ENCODE measurements at places on chromosomes 4 and X.

- no peak for DNase-seq
These were observed 58.2 kb downstream of the DCLK2 start for GRCh38 chr4:150136481-150136880.

- DNase-seq, result no peak
These were observed 25.1 kb downstream of the DHX15 start for GRCh38 chr4:24559032-24559821.

DNA sequence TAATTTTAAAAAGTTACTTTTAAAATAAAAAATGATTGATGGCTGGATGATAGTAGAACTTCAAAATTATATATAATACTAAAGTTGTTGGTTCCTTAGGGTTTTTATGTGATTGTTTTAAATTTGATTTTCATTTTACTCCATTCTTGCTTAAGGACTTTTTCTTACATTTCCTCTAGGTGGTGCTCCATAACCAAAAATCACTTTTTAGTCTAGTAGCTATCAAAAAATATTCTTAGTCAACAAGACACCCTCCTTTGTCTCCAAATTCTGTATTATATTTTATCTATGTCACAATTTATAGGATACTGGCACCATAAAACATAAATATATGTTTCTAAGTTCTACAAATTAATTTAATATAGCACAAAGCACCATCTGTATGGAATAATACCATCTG lies 67.2 kb upstream of the BRWD3 start:
- no peak for DNase-seq

DNA sequence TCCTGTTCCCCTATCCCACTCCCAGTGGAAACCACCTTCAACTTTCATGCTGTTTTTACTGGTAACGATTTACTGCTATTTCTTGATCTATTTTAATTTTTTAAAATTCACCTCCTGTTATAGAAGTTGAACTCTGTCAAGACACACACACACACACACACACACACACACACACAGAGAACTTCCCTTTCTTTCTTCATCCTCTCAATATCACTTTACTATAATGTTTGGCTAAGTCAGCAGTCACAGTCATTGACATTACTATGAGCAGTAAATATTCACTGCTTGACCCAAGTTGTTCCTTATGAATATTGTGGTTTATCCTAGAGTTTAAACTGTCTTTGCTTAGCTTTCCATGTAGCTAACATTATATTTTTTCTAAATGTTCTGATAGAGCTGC lies 24.0 kb upstream of the SGMS2 start:
- DNase-seq, result no peak

GRCh38 chr4:29276150-29276549 lies 1444.0 kb upstream of the PCDH7 start:
- no peak for DNase-seq

DNA sequence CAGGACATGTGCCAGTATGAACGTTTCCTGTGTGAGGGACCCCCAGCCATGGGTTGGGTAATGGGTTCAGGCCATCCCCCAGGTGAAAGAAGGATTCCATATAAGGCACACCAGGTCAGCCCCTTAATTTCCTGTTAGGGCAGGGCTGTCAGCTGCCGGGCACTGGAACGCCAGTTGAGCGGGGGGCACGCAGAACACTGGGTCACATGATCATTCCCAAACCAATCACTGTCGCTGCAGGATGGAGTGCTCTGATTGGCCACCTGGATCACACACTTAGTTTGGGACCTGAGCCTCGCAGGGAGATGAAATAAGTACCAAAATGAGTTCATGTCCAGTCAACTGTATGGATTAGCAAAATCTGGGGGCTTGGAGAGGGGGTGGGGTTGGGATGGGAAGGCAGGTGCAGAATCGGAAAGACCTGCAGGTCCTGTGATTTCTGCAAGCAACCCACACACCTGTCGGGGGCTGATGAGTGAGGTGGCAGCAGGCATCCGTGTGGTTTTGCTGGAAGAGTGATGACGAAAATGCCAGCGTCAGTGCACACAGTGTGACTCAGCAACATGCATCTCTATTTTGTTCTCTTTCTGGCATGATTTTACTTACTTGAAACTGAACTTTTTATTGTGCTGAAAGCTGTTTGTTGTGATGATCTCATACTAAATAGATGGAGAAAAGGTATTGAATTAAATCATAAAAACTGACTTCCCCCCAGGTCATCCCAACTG lies 32.2 kb downstream of the RNF212 start:
- no peak for DNase-seq

- no peak for DNase-seq
These were observed 33.7 kb downstream of the FRMD7 start for GRCh38 chrX:132094164-132094563.

- DNase-seq, result no peak
These were observed 34.6 kb upstream of the DCAF8L2 start for GRCh38 chrX:27555514-27555913.

DNA sequence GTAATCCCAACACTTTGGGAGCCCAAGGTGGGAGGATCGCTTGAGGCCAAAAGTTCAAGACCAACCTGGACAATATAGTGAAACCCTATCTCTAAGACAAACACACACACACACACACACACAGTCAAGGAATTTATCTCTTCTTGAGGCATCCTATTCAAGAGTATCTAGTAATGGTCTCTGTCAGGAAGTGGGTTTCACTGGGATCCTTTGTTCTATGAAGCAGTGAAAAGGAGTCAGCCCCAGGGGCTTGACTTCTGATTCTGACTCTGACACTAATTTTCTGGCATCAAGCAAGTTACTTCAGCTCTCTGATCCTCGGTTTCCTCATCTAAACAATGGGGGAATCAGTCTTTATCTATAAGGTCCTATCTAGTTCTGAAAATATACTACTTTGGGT lies 34.8 kb downstream of the UTP14A start:
- DNase-seq, result no peak

GRCh38 chr4:172776203-172776861 lies 392.3 kb upstream of the GALNT7 start:
- no peak for DNase-seq

DNA sequence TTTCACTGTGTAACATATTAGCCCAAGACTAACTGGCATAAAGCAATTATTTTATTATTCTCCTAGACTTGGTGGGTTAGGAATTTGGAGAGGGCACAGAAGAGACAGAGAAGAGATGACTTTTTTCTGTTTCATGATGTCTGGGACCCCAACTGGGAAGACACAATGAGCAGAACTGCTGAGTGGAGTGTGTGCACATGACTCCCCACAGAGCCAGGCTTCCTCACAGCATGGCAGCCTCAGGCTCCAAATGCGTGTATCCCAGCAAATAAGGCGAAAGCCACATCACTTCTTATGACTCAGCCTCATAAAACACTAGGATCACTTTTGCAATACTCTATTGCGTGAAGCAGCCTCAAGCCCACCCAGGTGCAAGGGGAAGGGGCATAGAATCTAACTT lies 68.4 kb downstream of the MFAP3L start:
- DNase-seq, result no peak

GRCh38 chr4:76753814-76754213 lies 144.1 kb downstream of the SOWAHB start:
- no peak for DNase-seq

- no peak for DNase-seq
These were observed 9.8 kb downstream of the NKX3-2 start for GRCh38 chr4:13534344-13535063.

GRCh38 chr4:47145630-47146029 lies 114.3 kb downstream of the GABRB1 start:
- no peak for DNase-seq

DNA sequence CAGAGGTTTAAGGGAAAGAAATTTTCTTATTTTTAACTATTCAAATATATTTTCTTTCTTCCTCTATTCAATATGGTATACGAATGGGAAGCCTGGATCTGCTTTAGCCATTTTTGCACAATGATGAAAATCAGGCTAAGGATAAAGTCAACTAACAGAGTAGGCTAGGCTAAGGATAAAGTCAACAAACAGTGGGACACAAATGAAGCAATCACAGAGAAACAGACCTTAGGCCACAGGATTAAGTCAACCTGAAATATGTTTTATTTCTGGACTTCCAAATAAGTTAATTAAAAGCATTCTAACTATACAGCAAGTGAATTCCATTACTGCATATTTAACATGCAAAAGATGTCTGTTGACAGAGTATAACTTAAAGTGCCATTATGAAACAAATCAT lies 17.0 kb downstream of the DYNLT3 start:
- DNase-seq, result no peak

GRCh38 chrX:124226129-124226528 lies 106.3 kb upstream of the TEX13D start:
- DNase-seq, result no peak

GRCh38 chrX:133897593-133898163 lies 87.7 kb downstream of the GPC3 start:
- no peak for DNase-seq

DNA sequence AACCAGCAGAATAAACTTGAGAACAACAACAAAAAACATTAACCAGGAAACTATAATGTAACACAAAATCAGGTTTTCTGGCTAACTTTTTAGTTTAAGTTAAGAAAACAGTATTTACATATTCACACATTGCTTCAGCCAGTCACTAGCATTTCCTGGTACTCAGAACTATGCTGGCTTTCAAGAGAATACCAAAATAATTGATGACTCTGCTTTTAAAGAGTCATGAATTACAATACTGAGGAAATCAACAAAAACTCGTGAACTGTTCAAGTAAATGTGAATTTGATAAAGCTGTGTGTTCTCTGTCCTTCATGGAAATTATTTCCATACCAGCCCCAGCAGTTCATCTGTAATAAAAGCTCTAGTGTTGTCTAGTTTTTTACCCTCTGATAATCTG lies 27.4 kb downstream of the PRSS12 start:
- no peak for DNase-seq

DNA sequence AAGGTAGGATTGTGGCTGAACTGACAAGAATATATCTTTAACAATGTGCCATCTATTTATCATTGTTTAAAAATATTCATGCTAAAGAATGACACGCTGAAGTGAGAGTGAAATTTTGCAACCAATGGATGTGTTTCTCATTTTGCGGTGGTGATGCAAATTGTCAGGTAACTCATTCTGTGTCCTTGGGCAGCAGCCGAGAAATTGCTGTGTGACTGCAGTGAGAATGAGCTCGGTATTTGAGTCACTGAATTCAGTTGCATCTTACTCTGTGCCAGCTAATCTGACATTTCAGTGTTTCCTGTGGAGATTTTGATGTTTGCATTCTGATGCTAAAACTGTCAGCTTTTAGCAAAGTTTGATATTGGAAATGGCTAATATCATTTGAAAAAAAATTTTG lies 28.1 kb downstream of the MCUB start:
- DNase-seq, result no peak

DNA sequence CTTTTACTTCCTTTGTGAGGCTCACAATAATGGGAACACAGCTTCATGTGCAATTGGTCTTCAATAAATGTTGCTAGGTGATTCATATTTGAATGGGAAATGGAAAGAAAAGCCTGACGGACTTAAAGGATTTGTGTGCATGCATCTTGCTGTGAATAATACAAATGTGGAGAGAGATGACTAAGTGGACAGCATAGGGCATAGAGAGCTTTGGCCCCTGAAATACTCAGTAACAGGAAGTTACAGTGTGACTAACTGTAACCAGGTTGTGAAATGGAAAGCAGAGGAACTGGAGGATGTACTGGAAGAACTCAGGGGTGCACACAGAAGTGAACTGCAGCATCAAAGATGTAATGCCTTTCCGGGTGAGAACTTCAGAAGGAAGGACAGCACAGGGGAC lies 206.7 kb downstream of the MGST2 start:
- no peak for DNase-seq

DNA sequence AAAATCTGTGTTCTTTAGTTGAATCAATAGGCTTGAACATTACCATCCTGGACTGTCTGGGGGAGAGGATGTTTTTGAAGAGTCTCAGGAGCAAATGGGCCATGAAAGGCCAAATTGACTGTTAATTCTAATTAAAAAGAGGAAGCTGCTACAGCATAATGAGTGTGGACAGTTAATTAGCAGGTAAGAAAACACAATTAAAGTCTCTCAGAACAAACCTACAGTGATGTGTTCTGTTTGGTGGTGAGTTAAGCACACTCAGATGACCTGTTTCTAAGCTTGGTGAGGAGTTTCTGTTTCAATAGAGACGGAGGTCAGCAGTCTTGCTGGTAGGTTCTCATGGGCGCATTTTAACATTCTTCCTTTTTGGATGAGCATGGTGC lies 68.1 kb downstream of the DRD5 start:
- DNase-seq, result no peak

DNA sequence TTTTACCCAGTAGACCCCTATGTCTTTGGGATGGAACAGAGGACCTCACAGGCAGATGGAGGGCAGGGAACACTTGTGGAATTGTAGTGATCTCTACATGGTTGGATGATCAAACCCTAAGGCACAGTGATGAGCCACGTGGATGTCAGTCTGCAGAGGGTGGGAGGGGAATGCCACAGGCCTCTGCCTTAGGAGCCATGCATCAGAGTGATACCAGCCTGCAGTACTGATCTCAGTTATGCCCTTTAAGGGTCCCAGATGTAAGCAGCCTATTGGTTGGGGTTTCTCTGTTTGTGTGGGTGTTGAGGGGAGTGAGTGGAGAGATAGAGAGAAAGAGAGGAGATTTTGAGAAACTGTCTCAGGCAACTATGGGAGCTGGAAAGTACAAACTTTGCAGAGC lies 39.9 kb upstream of the XAGE1B start:
- DNase-seq, result no peak

All from D721Med (cell line).